Calu3 (cell line): ENCODE measurements at places on chromosomes 4 and X. TPM values are rescaled to one million over a fixed set of nuclear protein-coding genes. Genes with fewer than 3 reads are reported as not detected.

DNA sequence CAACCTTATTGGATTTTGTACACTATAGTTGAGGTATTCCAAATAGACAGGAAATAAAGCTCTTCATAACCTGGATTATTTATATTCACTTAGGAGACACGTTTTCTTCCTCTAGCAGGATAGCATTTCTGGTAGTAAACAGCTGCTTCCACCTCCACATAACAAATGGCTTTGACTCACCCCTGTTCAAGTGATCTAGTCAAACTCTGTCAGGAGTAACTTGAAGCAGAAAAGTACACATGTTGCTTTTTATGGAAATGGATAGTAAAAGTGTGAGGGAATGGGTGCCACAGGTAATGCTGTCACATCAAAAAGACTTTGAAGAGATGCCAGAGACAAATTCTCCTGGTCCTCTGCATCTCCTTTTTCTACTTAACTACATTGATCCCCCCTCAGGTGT lies 258.7 kb upstream of the SLC7A11 start:
- DNase-seq: no peak

- no peak for DNase-seq
Observed at GRCh38 chrX:119745283-119745848, 13.0 kb upstream of the SOWAHD start.

GRCh38 chrX:23374291-23374690 lies 39.6 kb downstream of the PTCHD1 start:
- no peak for DNase-seq

The PLXNB3 gene
- 37.5 and 49.2 TPM in 2 replicates for total RNA-seq

DNA sequence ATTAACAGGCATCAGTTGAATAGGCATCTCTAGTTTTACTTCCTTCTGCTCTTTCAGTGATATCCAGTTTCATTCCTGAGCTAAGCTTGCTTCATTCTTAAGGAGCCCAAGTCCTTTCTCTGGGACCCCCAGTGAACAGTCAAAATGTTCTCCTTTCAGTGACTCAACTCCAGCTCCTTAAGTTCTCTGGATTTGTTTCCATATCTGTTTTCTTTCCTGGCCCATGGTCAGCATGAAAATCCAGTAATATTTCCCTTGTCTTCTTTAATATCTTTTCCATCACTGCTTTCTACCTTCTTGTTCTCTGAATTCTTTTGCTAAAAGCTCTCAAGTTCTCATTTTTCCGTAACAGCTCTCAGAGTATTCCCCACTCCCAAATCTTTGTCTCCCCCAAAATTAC lies 25.5 kb downstream of the ADGRL3 start:
- no peak for DNase-seq

DNA sequence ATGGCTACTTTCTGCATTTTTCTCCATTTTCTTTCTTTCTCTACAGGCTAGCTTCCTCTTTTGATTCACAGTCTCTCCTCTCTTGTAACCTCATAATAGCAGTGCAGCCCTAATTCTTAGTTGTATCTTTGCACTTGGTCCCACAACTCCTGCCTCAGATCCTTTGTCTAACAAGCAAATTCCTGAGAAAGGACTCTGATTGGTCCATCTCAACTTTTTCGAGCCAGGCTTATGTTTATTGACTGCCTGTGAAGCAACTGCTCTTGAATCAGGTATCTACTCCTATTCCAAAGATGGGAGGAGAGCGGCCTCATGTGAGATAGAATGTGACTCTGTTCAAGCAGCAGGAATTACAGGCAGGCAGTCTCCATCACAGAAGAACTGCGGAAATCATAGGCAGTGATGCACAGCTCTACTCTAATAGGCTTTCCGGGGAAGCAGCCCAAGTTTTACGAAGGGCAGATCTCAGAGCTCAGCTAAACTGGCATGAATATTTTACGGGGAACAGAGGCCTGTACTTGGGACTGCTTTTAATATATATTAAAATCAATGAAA lies 123.5 kb downstream of the GABRB1 start:
- DNase-seq: no peak
